ENCODE measurements at places on chromosomes 7 and 10. TPM values are rescaled to one million over a fixed set of nuclear protein-coding genes. Genes with fewer than 3 reads are reported as not detected.

Gene MAP3K8
- total RNA-seq = 63.0 TPM

Gene CDK14
- 3.3 TPM for total RNA-seq

Gene SPDYE8
- 0.14 TPM for total RNA-seq

DNA sequence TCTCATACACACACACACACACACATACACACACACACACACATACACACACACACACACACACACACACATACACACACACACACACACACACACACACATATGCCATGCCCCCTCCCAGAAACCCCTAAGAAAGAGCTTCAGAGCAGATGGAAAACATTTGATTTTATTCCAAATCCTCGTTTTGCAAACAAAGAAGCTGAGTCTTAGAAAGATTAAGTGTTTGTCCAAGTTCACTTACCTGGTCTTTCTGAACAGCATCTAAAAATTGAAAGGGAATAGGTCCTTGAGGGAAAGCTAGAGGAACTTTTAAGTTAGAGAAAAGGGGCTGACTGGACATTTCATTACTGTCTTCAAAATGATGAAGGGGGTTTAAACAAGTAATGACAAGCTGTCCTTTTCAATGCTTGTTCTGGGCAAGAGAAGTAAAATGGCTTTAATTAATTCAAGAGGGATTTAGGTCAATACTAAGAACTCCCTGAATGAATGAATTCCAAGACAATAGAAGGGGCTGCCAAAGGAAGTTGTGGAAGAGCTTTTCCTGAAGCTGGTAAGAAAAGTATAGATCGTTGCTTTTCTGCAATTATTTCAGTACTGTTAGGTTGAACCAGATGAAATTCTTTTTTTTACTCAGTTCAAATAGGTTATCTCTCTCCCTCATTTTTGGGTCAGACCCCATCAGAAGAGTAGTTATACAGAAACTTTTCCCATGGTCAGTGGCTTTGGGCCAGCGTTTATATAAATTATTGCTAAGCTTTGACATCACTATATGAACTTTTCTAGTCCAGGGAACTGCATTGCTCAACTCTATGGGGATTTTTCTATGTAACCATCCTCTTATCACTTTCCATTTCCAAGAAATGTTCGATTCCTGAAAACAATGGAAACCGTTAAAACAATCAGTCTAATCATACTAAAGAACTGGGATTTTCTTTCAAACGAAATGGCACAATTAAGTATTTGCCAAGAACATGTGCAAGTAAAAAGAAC, 261.4 kb downstream of the MTERF1 start:
- DNase-seq = no peak
- H3K4me1 ChIP-seq = no peaks in the 10 kb centered on the region
- no peak overlapping the region for H3K4me3 ChIP-seq
- no peaks in the 10 kb centered on the region for H3K36me3 ChIP-seq
- H3K27me3 ChIP-seq = no peaks in the 10 kb centered on the region
- no peak overlapping the region for H3K27ac ChIP-seq

- no peaks in the 10 kb centered on the region for H3K36me3 ChIP-seq
- H3K27ac ChIP-seq = no peak overlapping the region
- no peaks in the 10 kb centered on the region for H3K27me3 ChIP-seq
- H3K4me1 ChIP-seq = no peaks in the 10 kb centered on the region
- DNase-seq = no peak
These were observed 672.2 kb downstream of the INHBA start for GRCh38 chr7:41030673-41031072.

- H3K36me3 ChIP-seq = no peaks in the 10 kb centered on the region
- no peaks in the 10 kb centered on the region for H3K4me1 ChIP-seq
- no peaks in the 10 kb centered on the region for H3K27me3 ChIP-seq
- no peak overlapping the region for H3K4me3 ChIP-seq
These were observed 240.9 kb upstream of the PTER start for GRCh38 chr10:16195894-16196293.

GRCh38 chr7:36943591-36944435, 219.5 kb upstream of the AOAH start:
- H3K4me1 ChIP-seq = no peaks in the 10 kb centered on the region
- no peak overlapping the region for H3K27ac ChIP-seq
- no peak for DNase-seq
- H3K27me3 ChIP-seq = no peaks in the 10 kb centered on the region

DNA sequence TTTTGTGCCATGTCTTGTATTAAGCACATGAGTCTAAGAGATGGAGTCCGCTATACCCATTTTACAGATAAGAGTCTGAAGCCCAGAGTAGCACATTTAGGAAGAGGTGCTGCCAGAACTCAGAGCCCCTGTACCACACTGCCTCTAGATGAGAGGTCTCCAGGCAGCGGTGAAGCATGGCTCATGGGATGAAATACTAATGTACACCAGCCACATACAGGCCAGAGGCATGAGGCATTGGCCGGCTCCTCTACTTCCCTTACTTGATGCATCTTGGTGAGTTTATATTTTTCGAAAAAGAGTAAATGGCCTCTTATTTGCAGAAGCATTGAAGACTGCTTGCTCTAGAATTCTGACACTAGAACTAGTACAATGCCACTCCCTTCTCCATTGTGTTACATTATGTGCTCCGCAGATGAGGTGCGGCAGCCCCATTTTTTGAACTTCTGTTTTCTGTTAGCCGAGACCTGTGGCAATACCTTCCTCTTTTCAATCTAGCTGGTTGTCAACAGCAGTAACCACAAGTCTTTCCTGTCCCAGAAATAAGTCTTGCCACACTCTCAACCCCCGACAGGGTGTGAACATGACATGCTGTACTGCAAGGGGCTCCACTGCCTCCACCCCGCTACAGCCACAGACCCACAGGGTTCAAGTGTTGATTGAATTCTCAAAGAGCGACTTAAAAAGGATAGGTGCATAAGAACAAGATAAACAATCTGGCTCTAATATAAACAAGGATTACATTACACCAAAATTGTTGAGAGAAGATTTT, 145.3 kb downstream of the CELF2 start:
- H3K4me3 ChIP-seq = no peak overlapping the region
- peak; percentile 37 for DNase-seq
- H3K27me3 ChIP-seq = no peaks in the 10 kb centered on the region
- no peaks in the 10 kb centered on the region for H3K36me3 ChIP-seq

DNA sequence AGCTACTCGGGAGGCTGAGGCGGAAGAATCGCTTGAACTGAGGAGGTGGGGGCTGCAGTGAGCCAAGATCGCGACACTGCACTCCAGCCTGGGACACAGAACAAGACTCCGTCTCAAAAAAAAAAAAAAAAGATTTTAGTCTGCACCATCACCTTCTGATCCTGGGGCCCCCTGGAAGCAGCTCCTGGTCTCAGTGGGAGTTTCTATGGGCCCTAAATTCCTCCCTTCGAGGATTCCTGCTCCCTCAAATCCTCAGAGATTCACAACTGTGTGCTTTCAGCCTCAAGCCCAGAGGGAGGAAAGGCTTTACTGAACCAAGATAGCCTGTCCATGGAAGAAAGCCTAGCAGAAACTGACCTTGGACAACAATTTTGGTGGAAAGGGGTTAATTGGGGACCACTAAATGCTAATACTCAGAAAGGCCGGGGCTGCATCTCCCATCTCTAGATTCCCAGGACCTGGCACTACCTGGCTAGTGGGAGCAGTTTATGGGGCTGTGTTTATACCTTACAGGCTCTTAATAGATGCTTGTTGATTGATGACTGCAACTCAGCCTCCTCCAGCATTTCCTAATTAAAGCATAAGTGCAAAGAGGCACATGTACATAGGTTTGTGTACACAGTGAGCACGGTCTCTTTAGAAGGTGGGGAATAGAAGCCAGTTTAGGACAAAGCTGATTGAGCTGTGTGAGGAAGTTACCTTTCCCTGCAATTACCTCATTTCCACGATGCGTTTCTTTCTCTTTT, 9.2 kb upstream of the FGFR2 start:
- no peak for DNase-seq
- H3K4me3 ChIP-seq = no peak overlapping the region
- H3K4me1 ChIP-seq = no peaks in the 10 kb centered on the region
- no peak overlapping the region for H3K27ac ChIP-seq
- no peaks in the 10 kb centered on the region for H3K36me3 ChIP-seq

DNA sequence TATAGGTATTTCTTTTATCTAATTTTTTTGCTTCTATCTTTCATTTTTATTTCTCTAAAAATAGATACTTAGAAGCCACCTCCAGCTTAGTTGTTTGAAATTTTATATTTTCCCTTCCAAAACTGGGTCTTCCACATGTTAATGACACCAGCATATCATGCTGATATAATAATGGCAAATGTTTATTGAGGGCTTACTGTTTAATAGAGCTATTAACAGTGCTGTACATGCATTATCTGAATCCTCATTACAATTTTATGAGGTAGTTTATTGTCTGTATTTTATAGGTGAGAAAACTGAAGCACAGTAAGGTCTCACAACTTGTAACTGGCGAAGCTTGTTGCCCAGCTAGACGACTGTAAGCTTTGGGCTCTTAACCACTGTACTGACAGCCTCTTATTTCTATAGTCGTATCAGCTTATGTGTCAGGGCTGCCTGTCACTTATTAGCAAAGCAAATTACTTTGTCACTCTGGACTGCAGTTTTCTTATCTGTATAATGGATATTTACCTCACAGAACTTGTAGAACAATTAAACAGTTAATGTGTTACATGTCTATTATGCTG, 51.2 kb downstream of the ANKIB1 start:
- no peaks in the 10 kb centered on the region for H3K27me3 ChIP-seq
- no peak for DNase-seq
- no peaks in the 10 kb centered on the region for H3K36me3 ChIP-seq
- no peak overlapping the region for H3K4me3 ChIP-seq

DNA sequence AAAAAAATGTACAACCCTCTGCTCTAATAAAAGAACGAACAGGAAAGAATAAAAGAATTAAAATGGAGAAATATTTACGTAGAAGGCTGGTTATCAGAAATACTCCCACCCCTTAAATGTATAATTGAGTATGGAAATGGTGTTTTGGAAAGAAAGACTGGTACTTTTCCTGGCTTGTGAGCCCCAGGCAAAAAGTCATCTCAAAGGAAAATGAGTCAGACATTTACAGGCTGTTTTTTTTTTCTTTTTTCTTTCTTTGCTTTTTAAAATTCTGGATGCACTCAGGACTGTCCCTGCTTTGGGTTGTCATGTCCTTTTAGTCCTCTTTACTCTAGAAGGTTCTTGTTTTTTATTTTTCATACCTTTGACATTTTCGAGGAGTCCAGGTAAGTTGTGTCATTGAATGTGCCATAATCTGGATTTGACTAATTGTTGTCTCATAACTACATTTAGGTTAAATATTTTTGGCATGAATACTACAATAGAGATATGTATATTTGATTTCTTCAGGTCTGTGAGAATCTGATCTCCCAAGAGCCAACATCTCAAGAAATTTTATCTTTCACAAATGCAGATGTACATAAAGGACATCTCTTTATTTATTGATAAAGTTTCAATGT, 313.0 kb upstream of the GLI3 start:
- no peak for DNase-seq
- no peaks in the 10 kb centered on the region for H3K27me3 ChIP-seq
- H3K4me3 ChIP-seq = no peak overlapping the region
- H3K27ac ChIP-seq = no peak overlapping the region
- H3K4me1 ChIP-seq = no peaks in the 10 kb centered on the region

DNA sequence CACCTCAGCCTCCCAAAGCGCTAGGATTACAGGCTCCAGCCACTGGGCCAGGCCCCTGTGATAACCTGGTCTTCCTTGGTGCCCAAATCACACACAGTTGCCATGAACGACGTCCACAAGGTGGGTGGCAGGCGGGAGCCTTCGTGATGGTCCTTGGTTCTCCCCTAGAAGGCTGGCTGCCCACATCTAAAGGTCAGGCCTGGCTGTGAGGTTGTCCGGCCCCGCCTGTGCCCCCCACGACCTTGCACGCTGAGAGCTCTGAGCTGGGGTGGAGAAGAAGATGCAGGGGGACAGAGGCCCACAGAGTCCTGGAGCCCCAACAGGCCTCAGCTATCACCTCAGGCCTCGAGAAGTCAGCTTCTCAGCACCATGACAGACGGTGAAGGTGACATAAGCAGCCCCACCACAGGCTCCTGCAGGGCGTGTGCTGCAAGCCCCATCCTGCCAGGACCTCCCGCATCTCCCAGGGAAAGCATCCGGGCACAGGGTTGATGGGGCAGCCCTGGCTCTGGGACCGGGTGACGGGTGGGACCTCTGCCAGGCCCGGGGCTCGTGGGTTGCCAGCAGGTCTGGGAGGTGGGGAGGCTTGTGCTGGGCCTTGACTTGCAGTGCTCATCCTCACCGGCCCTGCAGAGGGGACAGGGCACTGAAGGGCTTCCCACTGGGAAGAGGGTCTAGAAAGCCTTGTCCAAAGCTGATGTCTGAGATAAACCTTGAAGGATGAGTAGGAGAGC, 217.4 kb downstream of the WDR37 start:
- DNase-seq = no peak
- no peak overlapping the region for H3K4me3 ChIP-seq
- H3K36me3 ChIP-seq = no peaks in the 10 kb centered on the region
- no peaks in the 10 kb centered on the region for H3K4me1 ChIP-seq
- H3K27me3 ChIP-seq = no peaks in the 10 kb centered on the region

DNA sequence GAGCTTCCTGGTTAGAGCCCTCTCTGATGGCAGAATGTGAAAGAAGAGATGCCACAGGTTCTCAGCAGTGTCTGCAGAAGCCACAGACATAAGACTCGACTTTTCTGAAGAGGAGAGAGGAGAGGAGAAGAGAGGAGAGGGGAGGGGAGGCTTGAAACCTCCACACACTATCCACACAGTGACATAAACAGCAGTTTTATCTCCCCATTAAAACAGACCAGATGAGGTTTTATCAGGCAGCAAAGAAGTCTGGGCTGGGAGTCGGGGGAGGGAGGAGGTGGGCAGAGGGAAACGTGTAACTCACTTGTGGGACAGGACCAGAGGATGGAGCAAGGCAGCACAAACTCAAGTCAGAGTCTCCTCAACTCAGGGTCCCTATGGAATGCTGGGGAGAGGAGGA, 76.5 kb downstream of the XPNPEP1 start:
- no peaks in the 10 kb centered on the region for H3K27me3 ChIP-seq
- H3K27ac ChIP-seq = peak overlapping the region; percentile 15
- no peaks in the 10 kb centered on the region for H3K4me1 ChIP-seq
- no peak for DNase-seq
- H3K4me3 ChIP-seq = no peak overlapping the region

All from uterus (tissue), 4 donors.